G401 (cell line): ENCODE measurements at places on chromosomes 4 and X. TPM values are rescaled to one million over a fixed set of nuclear protein-coding genes. Genes with fewer than 3 reads are reported as not detected.

Gene DGKK
- 0.10 TPM in 1 of 2 replicates, not detected in the other for total RNA-seq

Gene ASB5
- total RNA-seq: not detected in 2 replicates

Gene KDR
- total RNA-seq: not detected in 2 replicates

Gene GPR143
- 0.31 TPM in 1 of 2 replicates, not detected in the other for total RNA-seq

Gene MAGEA10
- not detected in 2 replicates for total RNA-seq

Gene C4orf17
- total RNA-seq: not detected in 2 replicates

Gene ELOVL6
- 39.9 and 40.5 TPM in 2 replicates for total RNA-seq

Gene STBD1
- 0.25 and 0.92 TPM in 2 replicates for total RNA-seq

Gene FRMD7
- not detected in 2 replicates for total RNA-seq

Gene ATP1B4
- total RNA-seq: not detected in 2 replicates

Gene SYNPO2
- total RNA-seq: not detected in 2 replicates

Gene CT45A2
- not detected in 2 replicates for total RNA-seq

Gene ERVMER34-1
- not detected in 2 replicates for total RNA-seq

Gene MAGEA12
- not detected in 2 replicates for total RNA-seq

Gene VEGFC
- total RNA-seq: 0.14 TPM in 1 of 2 replicates, not detected in the other

Gene FAM199X
- total RNA-seq: 17.8 and 25.0 TPM in 2 replicates

Gene CYLC1
- total RNA-seq: not detected in 2 replicates

Gene CXCL8
- total RNA-seq: not detected in 2 replicates

Gene CFI
- not detected in 2 replicates for total RNA-seq

Gene SPATA4
- not detected in 2 replicates for total RNA-seq

Gene SLIT2
- not detected in 2 replicates for total RNA-seq

Gene CPLX1
- total RNA-seq: 1.8 and 4.7 TPM in 2 replicates

Gene UGT2B11
- total RNA-seq: not detected in 2 replicates

Gene EFHC2
- total RNA-seq: not detected in 2 replicates

Gene NUDT10
- total RNA-seq: 0.12 TPM in 1 of 2 replicates, not detected in the other

Gene EPHA5
- total RNA-seq: 0.06 and 0.24 TPM in 2 replicates

Gene ZNF157
- 0.25 and 0.44 TPM in 2 replicates for total RNA-seq

Gene SLC4A4
- 0.06 and 0.10 TPM in 2 replicates for total RNA-seq

Gene FGF2
- total RNA-seq: 30.9 and 47.5 TPM in 2 replicates

Gene ARMCX6
- total RNA-seq: 33.3 and 50.2 TPM in 2 replicates

Gene KIAA0232
- 9.7 and 10.3 TPM in 2 replicates for total RNA-seq

Gene TBX22
- total RNA-seq: not detected in 2 replicates

Gene TMEM187
- total RNA-seq: 1.4 and 7.4 TPM in 2 replicates

Gene PDGFC
- total RNA-seq: 28.2 and 28.3 TPM in 2 replicates

Gene CT45A1
- total RNA-seq: not detected in 2 replicates

Gene IL1RAPL1
- not detected in 2 replicates for total RNA-seq

Gene DNASE1L1
- 20.5 and 41.3 TPM in 2 replicates for total RNA-seq

Gene IGFBP7
- 11.1 and 18.2 TPM in 2 replicates for total RNA-seq

Gene PDHA1
- 124 and 177 TPM in 2 replicates for total RNA-seq

Gene IL13RA2
- total RNA-seq: 1.5 and 2.0 TPM in 2 replicates

Gene ARR3
- total RNA-seq: not detected in 2 replicates

Gene BOD1L1
- 7.3 and 10.3 TPM in 2 replicates for total RNA-seq

Gene KLHL34
- not detected in 2 replicates for total RNA-seq

Gene RASGEF1B
- not detected in 2 replicates for total RNA-seq

Gene FGFBP2
- not detected in 2 replicates for total RNA-seq

Gene ARX
- 0.20 TPM in 1 of 2 replicates, not detected in the other for total RNA-seq

Gene TMEM255A
- not detected in 2 replicates for total RNA-seq

Gene PLXNB3
- 1.5 TPM in 1 of 2 replicates, not detected in the other for total RNA-seq

Gene GAGE12G
- not detected in 2 replicates for total RNA-seq

Gene FLNA
- total RNA-seq: 811 and 832 TPM in 2 replicates

Gene SPANXB1
- total RNA-seq: not detected in 2 replicates

Gene HHIP
- 0.07 and 1.5 TPM in 2 replicates for total RNA-seq
